ENCODE measurements at places on chromosomes 7 and 10.
A peak's percentile ranks its signal among the peaks of the same experiment; 100 is the strongest.

GRCh38 chr7:115707258-115708012, 323.1 kb downstream of the TFEC start:
- no peak for DNase-seq

- no peak for DNase-seq
Observed at GRCh38 chr7:876972-877311, 588 bp downstream of the GET4 start.

DNA sequence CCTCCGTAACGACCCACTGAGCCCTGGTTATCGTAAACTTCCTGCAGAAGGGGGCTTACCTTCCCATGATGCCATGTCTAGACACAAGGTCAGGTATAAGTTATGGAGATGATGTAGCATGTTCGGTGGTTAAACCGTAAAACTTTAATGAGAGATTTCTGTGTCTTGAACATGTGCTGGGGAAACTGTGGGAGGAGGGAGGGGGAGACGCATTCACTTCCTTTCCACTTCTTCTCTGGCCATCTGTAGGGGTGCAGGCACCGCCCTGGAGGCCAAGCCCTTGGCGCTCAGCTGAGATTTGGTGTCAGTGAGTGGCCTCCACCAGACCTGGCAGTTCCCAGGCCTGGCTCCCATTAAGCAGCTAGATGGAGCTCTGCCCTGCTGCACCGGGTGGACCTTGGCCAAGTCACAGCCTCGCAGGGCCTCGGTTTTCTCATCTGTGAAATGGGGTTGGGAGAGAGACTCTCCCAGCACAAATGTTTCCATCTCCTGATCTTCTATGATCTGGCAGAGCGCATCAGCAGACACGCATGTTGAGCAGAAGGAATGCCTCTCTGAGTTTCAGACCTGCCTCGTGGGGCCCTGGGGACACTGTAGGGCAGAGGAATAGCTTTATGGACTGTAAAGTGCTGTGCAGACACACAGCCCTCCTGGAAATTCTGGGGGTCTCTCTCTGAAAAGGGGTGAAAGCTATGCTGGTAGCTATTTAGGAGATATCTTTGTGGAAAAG, 106.0 kb downstream of the COL26A1 start:
- DNase-seq, result no peak

DNA sequence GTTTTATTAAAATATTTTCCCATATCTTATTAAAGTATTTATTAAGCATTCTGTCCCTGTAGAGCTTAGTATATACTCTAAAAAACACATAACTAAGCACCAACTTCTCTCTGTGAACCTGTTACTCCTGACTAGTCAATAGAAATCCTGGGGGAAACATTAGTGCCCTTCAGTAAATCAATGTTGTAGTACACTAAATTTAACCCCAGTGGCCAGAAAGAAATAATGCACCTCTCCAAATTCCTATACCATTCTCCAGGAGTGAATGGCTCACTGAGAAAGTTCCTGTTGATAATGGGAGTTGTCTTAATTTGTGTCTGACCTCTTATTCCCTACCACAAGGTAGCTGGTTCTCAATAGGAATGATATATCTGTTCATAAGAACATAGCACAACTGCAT, 188.2 kb downstream of the SEMA3D start:
- no peak for DNase-seq

DNA sequence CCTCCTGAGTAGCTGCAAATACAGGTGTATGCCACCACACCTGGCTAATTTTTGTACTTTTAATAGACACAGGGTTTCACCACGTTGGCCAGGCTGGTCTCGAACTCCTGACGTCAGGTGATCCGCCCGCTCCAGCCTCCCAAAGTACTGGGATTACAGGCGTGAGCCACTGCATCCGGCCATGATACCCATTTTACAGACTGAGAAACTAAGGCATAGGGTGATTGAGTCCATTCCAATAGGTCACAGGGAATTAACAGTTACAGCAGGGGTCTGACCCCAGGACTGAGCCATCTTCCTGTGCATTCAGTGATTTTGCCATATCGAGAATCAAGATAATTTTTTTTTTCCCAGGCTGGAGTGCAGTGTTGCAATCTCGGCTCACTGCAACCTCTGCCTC, 12.3 kb upstream of the CTBP2 start:
- no peak for DNase-seq

DNA sequence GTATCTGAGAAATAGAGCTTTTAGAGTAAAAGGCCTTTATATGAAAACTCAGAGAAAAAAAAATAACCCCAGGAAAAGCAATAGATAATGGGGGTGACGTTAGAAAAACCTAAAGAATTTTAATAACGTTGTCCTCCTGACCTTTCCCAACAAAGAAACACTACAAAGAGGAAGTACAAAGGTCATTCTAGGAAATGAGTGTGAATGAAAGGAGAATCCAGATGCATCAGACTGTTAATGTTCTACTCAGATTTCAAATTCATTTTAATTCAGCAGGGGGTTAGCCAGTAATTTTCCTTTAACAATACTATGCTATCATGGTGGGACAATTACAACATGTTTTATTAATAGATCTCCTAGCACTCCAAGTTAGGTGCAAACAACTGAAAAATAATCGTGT, 73.8 kb upstream of the CDK1 start:
- no peak for DNase-seq

DNA sequence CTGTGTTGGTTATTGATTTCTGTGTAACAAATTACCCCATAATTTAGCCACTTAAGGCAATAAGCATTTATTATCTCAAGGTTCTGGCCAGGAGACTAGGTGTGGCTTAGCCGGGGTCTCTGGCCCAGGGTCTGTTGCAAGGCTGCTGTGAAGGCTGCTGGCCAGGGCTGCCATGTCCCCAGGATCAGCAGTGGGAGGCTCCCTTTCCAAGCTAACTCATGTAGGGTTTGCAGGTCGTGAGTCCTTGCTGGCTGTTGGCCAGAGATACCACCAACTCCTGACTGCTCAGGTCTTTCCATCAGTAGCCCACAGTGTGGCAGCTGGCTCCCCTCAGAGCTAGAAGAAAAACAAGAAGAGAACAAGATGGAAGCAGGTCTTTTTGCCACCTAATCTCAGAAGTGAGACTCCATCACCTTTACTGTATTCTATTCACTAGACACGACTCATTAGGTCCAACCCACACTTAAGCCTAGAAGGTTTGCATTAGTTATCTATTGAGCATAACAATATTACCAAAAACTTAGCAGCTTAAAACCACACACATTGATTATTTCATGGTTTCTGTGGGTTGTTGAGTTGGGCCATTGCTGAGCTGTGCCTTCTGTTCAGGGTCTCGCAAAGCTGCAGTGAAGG, 185.6 kb downstream of the PFKFB3 start:
- DNase-seq, result no peak

DNA sequence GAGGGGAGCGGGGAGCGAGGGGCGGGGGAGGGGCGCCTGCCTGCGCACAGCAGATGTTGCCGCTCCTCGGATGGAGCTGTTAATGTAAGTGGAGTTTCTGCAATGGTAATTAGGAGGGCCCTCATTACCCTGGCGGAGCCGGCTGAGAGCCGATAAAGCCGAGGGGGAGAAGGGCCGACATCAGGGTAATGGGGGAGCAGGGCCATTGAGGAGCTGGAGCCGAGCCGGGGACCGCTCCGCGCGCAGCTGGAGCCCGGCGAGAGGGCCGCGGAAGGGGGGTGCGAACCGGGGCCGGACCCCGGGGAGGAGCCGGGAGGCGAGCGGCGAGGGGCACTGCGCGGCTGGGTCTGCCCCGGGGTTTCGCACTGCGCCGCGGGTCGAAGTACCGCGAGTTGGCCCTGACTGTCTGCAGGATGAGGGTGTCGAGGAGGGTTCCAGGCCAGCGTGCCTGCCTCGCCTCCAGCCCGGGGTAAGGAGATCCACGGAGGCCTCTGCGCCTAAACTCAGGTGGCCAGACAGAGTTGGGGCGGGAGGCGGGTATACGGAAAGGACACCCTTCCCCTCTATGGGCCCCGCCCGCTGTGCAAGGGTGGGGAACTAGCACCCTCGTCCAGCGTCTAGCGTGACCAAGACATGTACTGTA, 55.0 kb upstream of the LBX1 start:
- no peak for DNase-seq

GRCh38 chr7:44196450-44196872, 4.3 kb upstream of the YKT6 start:
- no peak for DNase-seq

GRCh38 chr7:117227091-117227490, 95.8 kb downstream of the WNT2 start:
- DNase-seq, result no peak

GRCh38 chr10:47438857-47439474, 44.9 kb downstream of the ANXA8 start:
- peak; percentile 42 for DNase-seq

GRCh38 chr7:1693419-1693990, 23.4 kb downstream of the ELFN1 start:
- no peak for DNase-seq

GRCh38 chr10:57741751-57742150, 525.9 kb downstream of the IPMK start:
- no peak for DNase-seq

DNA sequence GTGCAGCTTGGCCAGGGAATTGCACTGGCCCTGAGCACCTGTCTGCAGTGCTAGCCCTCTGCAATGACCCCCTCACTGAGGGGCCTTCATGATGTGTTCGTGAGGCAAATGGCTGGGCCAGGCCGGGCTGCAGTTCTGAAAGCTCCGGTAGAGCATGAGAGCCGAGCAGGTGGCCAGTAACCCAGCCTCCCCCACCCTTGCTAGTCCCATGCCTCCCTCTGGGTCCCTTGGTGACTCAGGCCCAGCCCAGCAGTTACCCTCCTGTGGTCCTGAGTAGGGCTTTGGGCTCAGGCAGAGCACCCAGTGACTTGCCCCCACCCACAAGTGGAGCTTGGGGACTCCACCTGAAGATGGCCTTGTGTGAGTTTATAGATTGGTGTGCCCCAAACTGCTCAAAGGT, 16.1 kb upstream of the CSGALNACT2 start:
- DNase-seq, result no peak

- DNase-seq, result no peak
Observed at GRCh38 chr7:137904833-137905232, 58.1 kb upstream of the DGKI start.

- DNase-seq, result no peak
Observed at GRCh38 chr7:107158028-107158427, 10.8 kb upstream of the HBP1 start.

- DNase-seq, result no peak
Observed at GRCh38 chr10:6228647-6229046, 25.9 kb downstream of the PFKFB3 start.

GRCh38 chr7:99106821-99107241, 37.1 kb downstream of the SMURF1 start:
- DNase-seq, result no peak

DNA sequence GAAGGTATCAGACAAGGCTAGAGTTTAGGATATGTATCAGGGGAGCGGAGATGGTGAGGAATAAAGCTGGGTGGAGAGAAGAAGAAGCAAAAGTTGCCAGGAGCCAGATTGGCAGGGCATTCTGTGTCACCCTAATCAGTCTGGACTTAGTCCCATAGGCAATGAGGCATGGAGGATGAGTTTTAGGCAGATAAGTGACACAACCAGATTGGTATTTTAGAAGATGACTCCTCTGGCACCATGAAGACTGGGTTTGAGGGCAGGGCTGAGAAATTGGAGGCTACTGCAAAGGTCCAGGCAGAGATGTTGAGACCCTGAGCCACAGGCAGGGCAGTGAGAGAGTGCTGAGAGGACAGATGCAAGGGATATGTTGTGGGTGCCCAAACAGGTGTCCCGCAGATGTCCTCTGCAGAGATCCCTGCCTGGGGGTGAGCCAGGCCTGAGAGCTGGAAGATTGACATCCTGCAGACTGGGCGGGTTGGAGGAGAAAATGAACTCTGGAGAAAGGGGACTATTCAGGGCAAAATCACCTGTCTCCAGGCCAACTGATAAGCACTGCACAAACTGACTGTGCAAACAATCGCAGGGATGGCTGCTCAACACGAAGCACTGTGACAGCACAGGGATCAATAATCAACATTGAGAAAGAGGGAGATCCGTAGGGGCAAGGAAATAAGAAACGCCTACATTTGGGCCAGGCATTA, 11.9 kb upstream of the HABP2 start:
- DNase-seq, result no peak

- DNase-seq, result no peak
Observed at GRCh38 chr7:28026237-28026636, 154.4 kb downstream of the JAZF1 start.

DNA sequence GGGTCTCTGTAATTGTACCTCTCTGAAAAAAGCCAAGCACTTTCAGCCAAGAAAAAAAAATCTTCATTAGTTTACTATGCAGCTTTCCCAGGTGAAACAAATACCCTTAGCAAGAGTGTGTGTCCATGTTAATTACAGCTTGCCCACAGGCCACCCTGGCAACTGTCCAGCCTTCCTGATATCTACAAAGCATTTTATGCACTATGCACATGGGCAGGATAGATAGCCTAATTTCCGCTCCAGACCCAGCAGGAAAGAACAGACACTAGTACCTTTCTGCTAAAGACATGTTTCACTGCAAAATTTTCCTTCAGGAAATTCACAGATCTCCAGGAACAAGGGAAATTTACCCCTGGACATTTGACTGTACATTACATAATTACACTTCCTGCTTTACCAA, 24.4 kb downstream of the CACNA2D1 start:
- no peak for DNase-seq

- DNase-seq, result no peak
Observed at GRCh38 chr7:142348100-142348499, 90.2 kb upstream of the PRSS58 start.

DNA sequence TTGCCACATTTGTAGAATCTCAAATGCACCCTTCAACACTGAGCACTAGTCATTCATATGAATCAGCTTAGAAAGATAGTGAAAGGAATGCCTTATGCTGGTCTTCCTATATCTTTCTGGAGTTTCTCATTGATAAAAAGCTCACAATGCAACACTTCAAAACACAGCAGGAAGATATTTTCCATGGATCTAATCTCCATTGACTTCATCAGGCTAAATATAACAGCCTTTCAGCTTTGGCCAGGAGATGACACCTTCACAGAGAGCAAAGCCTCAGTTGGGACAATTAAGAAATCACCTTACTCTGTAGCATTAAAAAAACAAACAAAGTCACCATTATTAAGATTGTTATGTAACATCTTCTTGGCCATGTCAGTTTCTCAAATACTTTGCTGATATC, 6.7 kb downstream of the NRP1 start:
- no peak for DNase-seq

GRCh38 chr10:100827819-100828737, 82.7 kb downstream of the PAX2 start:
- no peak for DNase-seq

GRCh38 chr10:72340510-72341261, 14.0 kb downstream of the DNAJB12 start:
- no peak for DNase-seq

Measured in NT2/D1 (cell line).